ENCODE measurements at places on chromosomes 3 and 15.
A peak's percentile ranks its signal among the peaks of the same experiment; 100 is the strongest.

DNA sequence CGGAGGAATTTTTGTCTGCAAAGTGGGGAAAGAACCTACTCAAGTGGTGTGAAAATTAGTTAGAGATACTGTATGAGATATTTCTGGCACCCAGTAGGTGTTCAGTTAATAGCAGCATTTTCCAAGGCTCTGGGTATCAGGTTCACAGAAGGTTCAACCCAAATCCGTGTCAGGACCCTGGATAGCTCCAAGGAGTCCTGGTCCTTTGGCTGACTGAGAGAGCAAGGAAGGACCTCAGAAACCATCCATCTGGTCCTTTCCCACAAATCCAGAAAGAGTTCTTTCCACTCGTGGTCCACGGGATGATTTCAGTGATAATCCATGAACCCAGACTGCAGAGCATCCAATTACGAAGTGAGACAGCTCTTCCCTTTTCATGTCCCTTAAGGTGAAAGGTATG lies 51.4 kb downstream of the SLC6A11 start:
- DNase-seq: no peak

DNA sequence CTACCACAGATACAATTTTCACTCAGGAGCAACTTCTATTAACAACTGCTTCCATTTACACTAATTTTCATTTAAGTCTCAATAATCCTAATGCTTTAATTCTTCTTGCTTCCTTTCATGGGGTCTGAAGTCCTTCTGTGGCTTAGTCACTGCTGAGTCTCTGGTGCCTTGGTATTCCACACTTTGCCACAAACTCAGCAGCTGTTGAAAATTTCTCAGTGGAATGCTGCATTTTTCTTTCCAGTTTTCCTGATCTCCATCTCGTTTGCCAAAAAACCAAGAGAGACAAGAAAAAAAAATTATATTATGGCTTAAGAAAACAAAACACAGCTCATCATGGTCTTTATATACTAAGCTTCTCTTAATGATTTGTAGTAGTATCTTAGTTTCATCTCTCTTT lies 269.2 kb upstream of the AZI2 start:
- DNase-seq: no peak

DNA sequence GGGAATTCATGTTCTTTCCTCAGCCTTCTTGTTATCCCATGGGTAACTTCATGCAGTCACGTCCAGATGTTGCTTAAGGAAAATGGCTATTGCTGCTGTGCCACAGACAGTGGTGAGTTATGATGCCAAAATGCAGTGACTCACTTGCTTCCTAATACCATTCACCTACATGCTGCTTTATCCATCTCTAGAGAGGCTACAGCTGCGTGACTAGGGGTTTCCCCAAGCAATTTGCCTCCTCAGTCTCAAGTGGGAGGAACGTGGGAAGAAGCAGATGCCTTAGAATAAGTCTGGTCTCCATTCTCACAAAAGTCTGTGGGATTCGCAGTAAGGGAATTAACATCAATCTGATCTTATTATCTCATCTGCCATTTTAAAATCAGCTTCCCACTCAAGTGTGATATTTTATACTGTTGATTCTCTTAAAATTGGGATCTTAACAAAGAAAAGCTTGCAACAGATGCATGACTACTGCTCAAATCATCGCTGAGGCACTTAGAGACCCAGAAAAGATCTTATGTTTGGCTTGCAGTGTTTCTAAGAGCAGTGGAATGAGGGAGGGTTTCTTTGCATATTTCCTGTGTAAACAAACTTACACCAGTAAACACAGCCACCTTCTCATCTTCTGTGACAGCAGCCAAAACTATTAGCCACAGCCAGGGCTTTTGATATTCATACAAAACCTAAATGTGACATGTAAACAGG lies 62.0 kb upstream of the ACP3 start:
- no peak for DNase-seq

DNA sequence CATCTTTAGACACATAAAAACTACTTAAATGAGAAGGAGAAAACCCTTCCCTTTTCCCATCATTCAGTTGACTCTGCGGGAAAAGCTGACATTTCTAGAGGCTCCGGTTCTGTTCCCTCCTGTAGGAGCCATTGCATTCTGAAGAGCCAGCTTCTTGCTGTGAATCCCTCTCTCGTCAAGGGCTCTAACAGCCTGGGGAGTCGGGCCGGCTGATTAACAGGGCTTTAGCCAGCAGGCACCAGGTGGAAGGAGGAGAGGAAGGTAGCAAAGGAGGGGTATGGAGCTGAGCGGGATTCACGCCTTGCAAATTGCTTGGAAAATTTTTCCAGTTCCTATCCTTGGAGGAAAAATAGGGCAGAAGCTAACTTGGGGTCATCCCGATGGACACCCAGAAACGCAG lies 108.3 kb upstream of the UBE2E1 start:
- no peak for DNase-seq

DNA sequence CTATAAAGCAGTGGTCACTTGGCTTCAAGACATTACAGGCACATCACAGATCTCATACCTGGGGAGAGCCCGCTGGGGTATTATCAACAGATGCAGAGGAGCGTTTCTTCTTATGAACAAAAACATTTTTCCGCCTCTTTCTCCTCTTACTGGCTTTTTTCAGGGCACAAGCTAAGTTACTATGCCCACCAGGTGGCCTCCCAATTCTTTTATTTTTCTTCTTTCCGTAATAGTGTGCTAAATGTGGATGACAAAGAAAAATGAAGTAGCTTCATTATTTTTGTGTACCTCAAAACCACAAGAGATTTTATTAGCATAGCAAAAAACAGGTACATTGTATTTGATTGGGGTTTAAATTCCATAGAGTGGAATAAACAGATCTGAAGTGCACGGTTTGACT lies 10.1 kb upstream of the STIMATE start:
- no peak for DNase-seq

GRCh38 chr3:72892081-72892775 lies 4.4 kb downstream of the GXYLT2 start:
- DNase-seq: no peak

DNA sequence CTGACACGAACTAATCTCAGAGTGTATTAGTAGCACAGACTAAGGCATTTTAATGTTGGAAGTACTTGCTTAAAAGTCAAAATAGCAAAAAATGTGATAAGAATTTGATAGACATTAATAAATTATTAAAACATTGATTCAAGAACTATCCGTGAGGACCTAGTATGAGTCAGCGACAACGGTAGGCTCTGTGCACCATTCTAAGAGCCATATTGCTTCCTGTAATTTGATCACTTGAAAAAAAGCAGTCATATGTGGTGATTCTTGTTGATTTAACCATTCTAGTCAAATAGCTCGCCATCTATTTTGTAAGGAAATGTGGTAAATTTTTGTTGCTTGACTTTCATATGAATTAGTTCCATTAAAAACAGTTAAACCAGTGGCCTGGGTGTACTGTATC lies 534.9 kb upstream of the ARRDC4 start:
- DNase-seq: no peak

DNA sequence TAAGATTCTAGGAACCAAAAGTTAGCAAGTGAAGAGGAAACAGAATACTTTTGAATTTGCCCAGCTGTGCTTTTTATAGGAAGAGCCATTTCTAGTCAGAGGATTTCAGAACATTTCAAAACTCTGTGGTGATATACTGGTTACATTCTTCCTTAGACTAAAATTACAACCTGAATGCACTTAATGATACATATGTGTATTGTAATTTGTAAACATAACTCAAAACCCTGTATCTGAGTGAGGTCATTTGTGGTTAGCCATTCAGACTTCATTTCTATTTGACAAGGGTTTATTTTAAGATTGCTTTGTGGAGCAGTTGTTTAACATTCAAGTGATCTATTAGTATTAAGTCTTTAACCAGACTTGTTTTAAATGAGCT lies 59.4 kb upstream of the TRIM71 start:
- no peak for DNase-seq

DNA sequence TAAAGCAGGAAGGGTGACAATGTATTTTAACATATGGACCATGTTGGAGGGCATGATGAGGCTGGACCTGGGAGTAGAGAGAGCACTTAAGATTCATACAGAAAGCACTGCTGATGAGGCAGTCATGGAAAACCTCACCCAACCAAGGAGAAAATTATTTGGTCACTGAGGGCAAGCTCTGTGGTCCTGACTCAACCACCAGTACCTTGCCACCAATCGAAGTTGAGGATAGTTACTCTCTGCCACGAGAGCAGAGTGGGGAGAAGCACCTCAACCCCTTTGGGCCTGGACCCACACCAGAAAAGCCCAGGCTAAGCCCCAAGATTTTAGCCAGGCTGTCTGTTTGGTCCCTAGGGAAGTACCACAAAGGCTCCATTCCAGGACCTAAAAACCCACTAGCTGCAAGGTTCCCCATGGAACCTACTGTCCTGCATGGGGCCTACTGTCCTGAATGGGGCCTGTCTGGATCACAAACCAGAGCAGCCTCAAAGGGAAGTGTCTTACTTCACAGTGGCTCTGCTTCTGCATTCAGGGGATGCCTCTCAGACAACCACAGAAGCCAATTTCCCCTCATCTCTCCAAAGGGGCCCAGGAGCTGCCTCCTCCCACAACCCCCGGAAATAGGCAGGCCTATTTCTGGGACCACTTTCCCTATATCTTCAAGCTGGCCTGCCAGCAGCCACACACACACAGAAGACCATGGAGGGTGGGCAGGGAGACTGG lies 4.2 kb downstream of the CCDC71 start:
- no peak for DNase-seq

DNA sequence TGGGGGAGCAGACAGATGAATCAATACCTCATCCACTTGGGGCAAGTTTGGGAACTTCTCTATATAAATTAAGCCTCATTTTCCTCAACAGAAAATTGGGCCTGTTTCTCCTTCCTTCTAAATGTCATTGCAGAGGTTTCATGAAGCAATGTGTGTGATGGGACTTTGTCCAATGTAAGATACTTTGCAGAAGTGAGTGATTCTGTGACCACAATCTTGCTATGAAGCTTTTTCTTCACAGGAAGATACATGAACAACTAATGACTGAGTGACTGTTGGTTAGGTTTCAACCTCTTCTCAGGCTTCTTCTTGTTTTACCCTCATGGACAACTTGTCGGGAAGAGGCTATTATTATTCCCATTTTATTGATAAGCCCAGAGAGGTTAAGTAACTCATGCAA lies 11.0 kb downstream of the TMEM45A start:
- no peak for DNase-seq

GRCh38 chr3:126310816-126311215 lies 46.4 kb downstream of the KLF15 start:
- DNase-seq: no peak

DNA sequence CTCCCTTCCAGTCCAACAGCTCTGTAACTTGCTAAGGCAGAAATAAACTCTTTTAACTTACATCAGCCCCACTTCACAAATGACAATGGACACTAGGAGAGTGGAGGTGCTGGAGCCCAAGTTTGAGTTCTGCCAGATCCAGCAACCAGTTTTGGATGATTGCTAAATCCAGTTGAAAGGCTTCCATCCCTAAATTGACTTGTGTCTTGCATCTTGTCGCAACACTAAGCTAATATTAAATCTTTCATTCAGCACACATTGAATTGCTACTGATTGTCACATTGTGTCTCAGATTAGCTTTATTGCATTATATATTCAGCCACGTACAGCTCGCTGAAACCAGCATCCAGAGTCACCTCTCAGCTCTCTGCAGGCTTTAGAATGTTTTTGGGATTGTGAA lies 41.7 kb upstream of the LIPC start:
- DNase-seq: no peak

DNA sequence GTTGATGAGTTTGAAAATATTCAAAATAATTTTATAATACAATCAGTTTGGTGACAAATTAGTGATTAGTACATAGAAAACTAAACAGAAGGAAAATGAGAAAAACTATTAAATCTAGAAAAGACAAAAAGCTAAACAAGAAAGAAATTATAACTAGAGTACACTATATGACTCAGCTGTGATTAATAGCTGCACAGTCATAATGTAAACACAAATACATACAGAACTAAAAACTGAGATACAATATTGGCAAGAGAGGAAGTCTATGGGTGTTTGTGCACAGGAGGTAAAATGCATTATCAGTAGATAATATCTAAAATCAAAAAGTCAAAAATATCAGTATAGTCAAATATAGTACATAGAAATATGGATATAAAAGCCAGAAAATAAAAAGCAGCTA lies 80.7 kb upstream of the PCSK6 start:
- no peak for DNase-seq

DNA sequence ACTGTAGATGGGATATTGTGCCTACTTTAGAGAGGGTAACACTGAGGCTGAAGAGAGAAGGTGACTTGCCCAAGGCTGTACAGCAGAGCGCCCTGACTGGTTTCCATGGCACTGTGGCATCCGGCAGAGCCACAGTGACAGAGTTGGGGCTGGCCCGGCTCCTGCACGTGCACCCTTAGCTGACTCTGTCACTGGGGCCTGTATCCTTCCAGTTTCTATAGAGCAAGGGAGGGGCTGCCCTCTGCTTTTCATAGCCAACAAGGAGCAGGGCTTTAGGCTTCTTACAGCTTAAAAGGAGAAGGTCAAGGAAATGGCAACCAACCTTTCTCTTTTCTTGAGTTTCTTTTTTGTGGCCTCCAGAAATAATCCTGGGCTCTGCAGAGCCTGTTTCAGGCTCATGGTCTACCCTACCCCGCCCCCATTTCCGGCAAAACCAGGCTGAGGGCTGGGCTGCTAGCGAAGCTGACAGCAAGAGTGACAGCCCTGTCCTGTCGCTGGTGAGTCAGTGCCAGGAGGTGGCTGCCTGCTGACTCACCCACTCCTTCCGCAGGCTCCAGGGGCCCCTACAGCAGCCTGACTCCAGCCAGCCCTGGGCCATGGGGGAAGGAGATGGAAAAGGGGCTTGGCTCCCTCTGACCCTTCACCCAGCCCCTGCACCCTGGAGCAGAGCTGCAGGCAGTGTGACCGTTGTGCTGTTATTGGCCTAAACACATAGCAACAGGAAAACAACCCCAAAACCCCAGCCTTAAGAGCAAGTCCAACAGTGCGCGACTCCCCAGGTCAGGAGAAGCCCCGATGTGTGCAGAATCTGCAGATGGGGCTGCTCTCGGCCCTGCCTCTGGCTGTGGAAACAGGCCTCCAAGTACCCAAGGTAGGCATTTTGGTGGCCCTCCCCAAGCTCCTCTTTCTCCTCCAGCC lies 29.8 kb downstream of the SLC6A6 start:
- DNase-seq: peak; percentile 74

DNA sequence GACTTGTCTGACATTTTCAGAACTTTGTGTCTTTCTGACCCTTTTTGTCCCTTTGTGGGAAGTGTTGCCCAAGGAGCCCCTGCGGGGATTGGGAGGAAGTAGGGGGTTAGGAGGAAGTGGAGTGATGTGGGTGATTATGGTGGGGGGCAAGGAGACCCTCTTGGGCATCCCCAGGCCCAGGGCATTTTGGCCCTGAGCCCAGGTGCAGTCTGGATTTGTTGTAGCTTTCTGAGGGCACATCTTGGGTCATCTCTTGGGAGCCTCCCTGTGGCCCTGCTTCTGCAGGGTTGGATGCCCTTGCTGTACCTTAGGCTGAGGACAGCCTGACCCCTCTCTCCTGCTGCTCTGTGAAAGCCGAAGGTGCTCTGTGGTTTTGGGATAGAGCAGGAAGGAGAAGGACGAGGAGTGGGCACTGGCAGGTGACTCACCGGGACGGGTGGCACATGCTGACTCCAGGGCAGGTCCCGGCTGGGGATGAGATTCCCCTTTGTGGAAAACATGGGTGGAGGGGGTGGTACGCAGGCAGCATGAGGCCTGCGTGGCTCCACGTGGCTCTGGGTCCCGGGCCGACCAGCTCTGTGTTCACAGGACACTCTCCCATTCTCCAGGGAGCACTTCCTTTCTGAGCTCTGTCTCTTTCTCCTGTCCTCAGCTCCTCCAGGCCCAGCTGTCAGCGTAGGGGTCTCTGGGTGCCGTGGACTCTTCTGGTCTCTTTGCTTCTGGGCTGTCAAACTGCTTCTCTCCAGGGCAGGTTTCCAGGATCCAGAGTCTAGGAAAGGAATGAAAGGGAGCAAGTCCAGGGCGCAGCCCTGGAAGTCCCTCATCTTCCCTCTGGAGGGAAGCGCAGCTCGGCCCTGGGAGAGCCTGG lies 11.8 kb downstream of the CD276 start:
- DNase-seq: no peak
